ENCODE measurements at places on chromosomes 2 and 18.

DNA sequence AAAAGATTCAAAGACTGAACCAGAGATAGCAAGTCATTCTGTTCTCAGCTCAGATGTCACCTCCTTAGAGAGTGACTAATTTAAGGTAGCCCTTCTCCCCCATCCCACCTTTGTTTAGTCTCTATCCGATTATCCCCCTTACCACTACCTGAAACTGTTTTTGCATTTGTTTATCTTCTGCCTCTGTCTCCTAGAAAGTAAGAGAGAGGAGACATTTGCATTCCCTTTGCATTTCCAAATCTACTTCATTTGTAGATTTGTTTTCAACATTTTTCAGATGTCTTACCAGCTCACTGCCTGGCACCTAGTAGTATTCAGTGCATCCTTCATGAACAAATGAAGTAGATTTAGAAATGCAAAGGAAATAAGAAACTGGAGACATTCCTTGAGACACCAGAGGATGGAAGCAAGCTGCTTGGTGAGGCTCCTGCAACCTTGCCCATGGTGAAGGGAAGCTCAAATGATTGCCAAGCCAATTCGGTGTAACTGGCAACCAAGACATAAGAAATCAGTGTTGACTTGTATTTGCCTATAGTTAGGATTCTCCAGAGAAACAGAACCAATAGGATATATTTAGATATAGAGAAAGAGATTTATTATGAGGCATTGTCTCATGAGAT, 385.7 kb downstream of the STK39 start:
- DNase-seq, result no peak

DNA sequence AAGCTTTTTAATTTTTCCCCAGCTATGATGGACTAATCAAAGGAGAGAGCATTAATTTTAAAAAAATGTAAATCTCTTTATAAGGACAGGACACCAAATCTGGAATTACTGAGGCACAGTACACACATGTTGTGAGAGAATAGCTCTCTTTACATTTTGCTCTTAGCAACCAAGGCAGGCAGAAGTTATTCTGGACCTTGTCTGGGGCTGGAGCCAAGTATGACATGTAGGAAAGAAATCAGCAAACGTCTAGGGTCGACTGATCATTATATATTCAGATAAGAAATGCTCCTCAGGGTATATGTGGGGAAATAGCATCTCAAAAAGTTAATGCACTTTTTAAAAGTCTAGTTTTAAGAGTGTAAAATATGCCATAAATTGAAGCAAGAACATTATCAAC, 1330.0 kb upstream of the CELF4 start:
- DNase-seq, result no peak

DNA sequence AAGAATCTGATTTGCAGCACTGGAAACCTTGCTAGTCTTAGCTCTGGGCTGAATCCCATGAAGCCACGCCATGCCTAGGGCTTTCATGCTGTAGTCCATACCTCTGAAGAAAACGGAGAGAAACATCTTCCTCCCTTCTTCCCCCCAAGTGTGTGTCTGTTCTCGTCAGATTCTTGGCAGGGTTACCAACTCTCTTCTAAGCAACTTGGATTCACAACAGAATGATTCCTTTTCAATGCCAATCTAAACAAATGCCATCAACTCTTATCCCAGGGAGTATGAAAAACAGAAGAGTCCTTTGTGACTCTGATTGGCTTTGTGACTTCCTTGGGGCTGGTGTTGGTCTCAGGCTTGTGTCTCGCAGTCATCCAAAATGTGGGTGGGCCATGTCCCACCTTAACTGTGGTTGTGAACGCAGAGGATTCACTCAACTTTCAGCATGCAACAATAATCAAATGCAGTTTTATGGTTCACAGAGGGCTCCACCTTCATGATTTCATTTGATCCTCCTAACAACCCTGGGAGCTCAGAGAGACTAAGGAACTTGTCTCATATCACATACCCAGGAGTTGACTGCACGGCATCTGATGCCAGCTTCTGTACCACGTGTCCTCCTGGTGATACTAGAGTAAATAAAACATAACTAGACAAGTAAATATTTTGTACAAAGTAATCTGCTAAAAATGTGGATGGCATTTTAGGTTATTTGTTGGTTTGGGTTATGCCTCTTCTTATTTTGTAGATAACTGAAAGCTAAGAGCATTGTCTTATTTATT, 186.0 kb upstream of the TNP1 start:
- DNase-seq, result no peak

GRCh38 chr2:224904381-224904780, 137.9 kb downstream of the DOCK10 start:
- no peak for DNase-seq

- DNase-seq, result no peak
Measured at GRCh38 chr2:114046866-114047435, 157.1 kb downstream of the ACTR3 start.

- no peak for DNase-seq
Measured at GRCh38 chr18:52442686-52443085, 102.7 kb downstream of the DCC start.

DNA sequence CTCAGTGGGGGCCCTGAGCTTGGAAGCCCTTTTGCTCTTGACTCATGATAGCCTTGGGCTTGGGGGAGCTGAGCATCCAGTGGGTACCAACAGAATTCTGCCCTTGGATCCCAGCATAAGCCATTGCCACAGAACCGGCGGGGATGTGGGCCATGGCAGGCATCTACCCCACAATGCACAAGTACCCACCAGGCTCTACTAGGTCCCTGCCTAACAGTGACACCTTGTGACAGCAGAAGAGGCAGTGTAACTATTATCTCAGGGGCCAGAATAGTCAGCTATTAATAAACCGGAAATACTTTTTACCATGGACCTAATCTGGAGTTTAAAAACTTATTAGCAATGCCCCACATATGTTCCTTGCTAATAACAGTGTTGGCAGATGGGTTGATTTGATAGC, 397.2 kb downstream of the TMEM182 start:
- no peak for DNase-seq

DNA sequence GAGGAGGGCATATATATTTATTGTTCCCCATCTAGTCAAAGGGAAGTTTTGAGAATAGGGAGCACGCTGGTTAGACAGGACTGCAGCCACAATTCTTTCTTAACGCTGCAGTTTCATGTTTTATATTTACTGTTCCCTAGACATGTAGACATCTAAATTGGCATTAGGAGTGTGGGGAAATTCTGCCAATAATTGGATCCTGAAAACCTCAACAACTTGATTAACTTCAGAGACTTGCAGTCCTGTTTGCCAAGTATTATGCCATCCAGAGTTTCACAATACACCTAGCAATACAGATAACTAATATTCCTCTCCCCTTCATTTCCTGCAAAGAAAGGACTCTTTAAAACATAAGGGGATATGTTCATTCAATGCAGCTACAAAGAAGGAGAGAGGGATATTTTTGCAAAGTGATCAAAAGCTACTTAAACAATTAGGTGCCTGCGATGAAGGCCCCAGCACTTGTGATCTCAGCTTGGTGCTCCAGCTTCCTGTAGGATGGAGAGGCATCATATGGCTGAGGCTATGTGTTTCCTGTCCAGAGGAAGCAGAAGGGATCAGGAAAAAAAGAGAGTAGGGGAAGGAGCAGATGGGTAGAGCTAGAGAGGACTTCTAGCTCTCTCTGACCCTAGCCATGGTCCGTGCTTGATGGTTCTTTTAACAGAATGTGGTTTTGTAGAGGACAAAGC, 264.4 kb downstream of the MTX2 start:
- no peak for DNase-seq

DNA sequence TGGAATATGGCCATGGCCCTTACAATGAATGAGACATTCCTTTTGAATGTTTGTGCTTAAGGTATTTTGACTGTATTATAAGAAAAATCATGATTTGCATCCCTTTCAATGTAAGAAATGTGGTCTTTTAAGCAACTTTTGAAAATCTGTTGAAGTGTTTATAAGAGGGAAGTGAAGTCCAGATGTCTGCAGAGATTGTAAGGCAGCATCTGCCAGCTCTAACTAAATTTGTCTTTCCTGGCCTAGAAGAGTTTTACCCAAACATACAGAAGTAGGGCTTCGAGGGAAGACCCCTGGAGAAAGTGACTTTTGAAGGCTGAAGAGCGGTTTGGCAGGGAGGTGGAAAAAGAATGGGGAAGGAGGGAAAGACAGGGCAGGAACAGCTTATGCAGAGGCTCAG, 12.2 kb downstream of the EML6 start:
- DNase-seq, result no peak

DNA sequence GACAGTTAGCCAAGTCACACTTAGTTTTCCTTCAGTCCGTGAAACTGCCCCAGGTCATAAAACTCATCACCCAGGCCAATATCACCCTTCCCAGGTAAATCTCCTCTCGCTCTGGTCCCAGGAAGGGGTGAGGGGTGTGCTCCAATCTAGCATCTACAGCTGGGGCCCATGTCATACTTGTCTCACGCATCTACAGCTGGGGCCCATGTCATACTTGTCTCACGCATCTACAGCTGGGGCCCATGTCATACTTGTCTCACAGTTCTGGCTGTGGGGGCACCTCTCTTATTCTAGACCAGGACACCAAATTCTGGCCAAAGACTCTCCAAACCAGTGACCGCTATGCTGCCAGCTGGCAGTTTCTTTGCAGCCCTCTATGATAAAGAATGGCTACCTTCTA, 123.3 kb upstream of the DLGAP1 start:
- no peak for DNase-seq

GRCh38 chr2:28621172-28622100, 125.6 kb downstream of the PLB1 start:
- DNase-seq, result peak; percentile 88

DNA sequence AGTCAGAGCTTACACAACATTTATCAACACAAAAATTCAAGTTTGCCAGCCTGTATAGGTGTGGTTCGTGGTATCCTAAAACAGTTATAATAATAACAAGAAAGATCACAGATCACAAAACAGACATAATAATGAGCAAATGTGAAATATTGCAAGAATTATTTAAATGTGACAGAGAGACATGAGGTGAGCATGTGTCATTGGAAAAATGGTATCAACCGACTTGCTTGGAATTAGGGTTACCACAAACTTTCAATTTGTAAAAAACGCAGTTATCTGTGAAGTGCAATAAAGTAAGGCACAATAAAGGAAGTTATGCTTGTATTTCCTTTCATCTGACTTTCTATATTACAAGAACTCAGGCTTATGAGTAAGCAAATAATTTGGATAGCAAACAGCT, 116.8 kb downstream of the IKZF2 start:
- DNase-seq, result no peak

DNA sequence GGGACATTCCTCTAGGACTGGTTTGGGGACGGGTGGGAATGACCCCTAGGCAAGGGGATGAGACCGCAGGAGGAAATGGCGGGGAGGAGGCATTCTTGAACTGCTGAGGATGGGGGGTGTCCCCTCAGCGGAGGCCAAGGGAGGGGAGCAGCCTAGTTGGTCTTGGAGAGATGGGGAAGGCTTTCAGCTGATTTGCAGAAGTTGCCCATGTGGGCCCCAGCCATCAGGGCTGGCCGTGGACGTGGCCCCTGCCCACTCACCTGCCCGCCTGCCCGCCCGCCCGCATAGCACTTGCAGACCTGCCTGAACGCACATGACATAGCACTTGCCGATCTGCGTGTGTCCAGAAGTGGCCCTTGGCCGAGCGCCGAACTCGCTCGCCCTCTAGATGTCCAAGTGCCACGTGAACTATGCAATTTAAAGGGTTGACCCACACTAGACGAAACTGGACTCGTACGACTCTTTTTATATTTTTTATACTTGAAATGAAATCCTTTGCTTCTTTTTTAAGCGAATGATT, 4.9 kb downstream of the INHBB start:
- DNase-seq, result peak; percentile 29

GRCh38 chr2:27909901-27910300, 19.4 kb downstream of the BABAM2 start:
- no peak for DNase-seq

- no peak for DNase-seq
Measured at GRCh38 chr18:55488473-55488872, 99.5 kb downstream of the TCF4 start.

DNA sequence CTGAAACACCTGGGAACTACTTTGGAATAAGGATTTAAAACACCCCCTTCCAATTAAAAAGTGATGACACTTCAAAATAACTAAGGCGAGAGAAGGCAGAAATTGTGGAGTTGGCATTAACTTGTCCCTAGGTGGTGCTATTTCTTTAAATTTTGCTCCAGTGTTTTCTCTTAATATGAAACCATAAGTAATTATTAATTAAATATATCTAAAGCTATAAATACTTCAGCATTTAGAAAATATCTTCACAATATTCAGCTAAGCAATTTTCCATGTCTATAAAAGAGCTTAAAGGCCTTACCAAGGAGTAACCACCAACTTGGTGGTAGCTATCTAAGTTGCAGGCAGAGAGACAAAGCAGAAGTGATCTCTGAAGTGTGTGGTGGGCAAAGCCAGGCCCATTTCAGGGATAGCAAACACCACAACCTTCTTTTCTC, 186.8 kb upstream of the PGAP1 start:
- no peak for DNase-seq

DNA sequence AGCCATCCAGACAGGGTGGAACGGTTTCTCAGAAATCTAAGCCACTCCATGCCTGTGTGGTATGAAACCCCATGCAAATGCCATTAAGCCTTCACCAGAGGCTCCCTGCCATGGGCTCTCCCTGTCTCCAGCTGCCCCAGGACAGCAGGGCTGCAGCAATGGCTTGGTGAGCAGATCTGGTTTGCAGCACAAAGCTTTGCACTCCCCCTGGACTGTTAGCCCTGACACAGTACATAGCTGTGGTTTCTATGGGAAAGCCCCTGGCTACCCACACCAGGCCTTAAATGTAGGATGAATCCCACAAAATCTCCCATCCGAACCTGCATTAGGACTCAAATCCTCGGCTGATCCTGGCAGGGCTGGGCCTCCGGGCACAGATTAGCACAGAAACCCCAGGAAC, 291.6 kb downstream of the TNS1 start:
- DNase-seq, result no peak

DNA sequence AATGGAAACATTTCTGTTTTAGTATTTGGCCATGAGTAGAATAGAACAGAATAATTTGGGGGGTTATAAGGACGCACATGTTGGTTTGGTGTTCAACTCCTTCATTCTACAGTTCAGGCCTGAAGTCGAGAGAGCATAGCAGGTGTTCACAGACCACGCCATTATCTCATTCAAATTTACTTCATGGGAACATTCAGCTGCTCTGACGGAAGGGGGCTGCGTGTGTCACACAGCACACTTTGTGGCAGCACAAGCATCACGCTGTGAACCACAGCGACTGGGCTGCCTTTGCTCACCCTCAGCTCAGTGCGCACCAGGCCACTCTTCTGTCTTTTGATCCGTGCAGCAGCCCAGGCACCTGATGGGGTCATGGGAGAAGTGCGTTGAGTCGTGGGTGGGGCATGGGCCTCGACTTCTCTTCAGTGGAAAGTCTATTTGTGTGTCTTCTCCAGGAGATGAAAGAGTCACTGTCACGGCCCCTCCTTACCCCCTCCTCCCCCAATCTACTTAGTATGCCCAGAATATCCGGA, 348.6 kb upstream of the SALL3 start:
- no peak for DNase-seq

- no peak for DNase-seq
Measured at GRCh38 chr18:50518787-50519546, 40.9 kb upstream of the MAPK4 start.

DNA sequence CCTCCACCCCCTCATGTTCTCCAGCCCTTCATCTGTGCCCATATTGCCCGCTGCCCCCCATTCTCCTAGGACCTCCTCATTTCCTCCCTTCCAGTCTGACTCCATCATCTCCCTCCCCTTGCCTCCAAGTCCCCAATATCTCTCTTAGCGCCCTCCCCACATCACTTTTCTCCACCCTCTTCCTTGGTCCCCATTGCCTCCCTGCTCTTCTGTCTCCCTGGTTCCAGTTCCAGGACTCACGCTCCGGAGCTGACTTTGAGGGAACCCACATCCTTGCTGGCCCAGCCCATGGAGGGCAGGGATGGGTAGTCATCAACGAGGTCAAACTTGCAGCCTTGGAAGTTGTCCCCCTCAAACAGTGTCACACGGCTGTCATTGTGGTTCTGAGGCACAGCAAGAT, 2.6 kb downstream of the CRYBA2 start:
- DNase-seq, result no peak
